ENCODE measurements at places on chromosomes 1 and 21. TPM values are rescaled to one million over a fixed set of nuclear protein-coding genes. Genes with fewer than 3 reads are reported as not detected.

- no peak for DNase-seq
These were observed 4.9 kb upstream of the ATP2B4 start for GRCh38 chr1:203621559-203622262.

GRCh38 chr1:82420584-82420983 lies 619.9 kb downstream of the ADGRL2 start:
- DNase-seq: no peak

- no peak for DNase-seq
These were observed 3.6 kb downstream of the S100A6 start for GRCh38 chr1:153532181-153532580.

- peak; percentile 76 for DNase-seq
These were observed 17.4 kb downstream of the CNST start for GRCh38 chr1:246583448-246584185.

- no peak for DNase-seq
These were observed 45.1 kb downstream of the TMEM51 start for GRCh38 chr1:15198684-15199083.

GRCh38 chr1:46183079-46183847 lies 7.0 kb upstream of the P3R3URF start:
- DNase-seq: peak; percentile 74

- no peak for DNase-seq
These were observed 55.8 kb downstream of the NAV1 start for GRCh38 chr1:201594575-201595245.

Gene MMP23B
- 26.9 TPM for total RNA-seq

- no peak for DNase-seq
These were observed 83.8 kb downstream of the EVI5 start for GRCh38 chr1:92701147-92701546.

DNA sequence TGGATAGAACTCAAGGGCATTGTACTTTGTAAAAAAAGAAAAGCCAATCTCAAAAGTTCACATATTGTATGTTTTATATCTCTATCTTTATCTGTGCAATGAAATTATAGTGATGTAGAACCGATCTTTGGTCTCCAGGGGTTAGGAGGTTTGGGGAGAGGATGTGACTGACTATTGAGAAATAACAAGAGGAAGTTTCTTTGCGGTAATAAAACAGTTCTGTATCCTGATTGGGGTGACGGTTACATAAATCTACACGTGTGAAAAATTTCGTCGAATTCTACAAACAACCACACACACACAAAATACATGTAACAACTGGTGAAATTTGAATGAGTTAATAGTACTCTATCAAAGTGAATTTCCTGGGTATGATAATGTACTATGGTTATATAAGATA lies 10.6 kb upstream of the OR2T33 start:
- no peak for DNase-seq

DNA sequence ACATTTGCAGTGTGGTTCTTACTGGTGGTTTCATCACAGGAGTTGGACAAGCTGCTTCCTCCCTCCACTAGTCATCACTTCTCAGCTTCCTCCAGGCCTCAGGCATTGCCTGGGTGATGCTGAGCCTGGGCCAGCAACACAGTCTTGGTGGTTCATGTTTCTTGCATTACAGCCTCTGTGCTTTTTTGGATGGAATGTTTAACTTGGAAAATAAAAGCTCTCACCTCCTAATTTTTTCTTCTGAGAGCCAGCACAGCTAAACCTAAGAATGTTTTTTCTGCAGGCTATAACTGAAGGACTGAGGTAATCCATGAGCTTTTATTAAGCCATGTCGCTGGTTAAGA lies 66.1 kb upstream of the RHOU start:
- DNase-seq: peak; percentile 78

GRCh38 chr21:36656138-36656537 lies 42.8 kb upstream of the SIM2 start:
- DNase-seq: no peak
